Activated CD8-positive, alpha-beta T cell treated with anti-CD3 and anti-CD28 coated beads for 36 hours (primary cell): ENCODE measurements at places on chromosomes 1 and 21. TPM values are rescaled to one million over a fixed set of nuclear protein-coding genes. Genes with fewer than 3 reads are reported as not detected.

The ZNF326 gene
- total RNA-seq: 21.4 TPM

The CASQ1 gene
- total RNA-seq: not detected

The SIPA1L2 gene
- 1.7 TPM for total RNA-seq

The MSH4 gene
- 0.16 TPM for total RNA-seq

The PLA2G2F gene
- total RNA-seq: not detected

DNA sequence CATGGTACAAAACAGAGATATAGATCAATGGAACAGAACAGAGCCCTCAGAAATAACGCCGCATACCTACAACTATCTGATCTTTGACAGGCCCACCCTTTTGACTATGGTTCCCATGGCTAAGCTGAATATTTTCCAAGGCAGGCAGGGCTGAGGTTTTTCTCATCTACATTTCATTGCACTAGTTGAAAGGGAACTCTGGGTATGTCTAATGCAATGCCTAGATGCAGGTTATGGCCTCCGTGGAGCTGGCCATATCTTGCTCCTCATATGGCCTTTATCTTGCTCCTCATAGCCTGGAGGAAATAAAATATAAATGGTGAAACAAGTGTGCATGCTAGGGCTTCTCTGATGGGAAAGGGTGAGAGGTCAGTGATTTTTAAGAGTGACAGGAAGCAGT, 10.6 kb downstream of the SPRR5 start:
- DNase-seq: no peak

GRCh38 chr1:54012008-54012325, 6.0 kb downstream of the LDLRAD1 start:
- no peak for DNase-seq

DNA sequence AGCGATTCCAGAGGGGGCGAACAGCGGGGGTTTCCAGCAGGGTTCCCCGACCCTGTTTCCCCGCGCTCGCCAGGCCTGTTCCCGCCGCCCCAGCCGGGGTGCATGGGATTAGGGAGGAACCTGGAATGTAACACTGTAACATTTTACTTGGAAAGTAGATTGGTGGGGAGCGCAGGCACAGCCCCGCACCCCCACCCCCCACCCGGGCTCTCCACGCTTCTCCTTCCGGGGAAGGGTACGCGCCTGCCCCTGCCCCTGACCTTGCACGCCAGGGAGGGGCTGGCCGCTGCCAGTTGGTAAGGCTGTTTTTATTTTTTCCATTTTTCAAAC, 427 bp downstream of the FAM3B start:
- no peak for DNase-seq

DNA sequence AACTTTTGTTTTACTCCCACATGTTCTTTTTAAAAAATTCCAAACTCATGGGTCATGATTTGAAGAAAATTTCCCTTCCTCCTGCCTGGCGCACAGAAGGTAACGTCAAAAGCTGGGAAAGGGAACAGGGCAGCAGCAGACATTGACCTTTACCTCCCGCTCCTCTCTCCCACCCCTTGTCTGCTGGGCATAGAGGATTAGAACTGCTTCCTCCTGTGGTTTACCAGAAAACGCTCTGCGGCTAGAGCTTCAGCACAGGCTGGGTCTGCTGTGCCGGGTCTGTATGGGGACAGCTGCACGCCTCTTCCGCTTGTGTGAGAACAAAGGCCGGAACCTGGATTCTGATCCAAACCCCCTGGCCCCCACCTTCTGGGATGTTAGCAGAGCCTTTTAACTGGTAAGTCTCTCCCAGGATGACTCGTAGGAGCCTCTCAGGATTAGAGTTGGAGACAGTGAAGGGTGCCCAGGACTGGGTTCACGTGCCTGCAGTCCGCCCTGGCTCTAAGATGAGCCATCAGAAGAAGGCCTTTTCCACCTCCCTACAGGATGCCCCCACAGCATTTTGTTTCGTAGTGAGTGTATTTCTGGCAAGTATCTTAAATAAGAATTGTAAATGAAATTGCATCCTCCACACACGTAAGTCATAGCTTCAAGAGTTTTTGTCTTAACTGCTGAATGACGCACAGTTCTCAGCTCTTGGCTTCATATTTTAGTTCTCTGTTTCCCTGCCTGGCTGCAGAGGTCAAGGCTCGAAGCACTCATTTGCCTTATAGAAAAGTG, 5.2 kb downstream of the H6PD start:
- DNase-seq: peak; percentile 84

GRCh38 chr1:92663775-92664174, 121.1 kb downstream of the EVI5 start:
- no peak for DNase-seq

DNA sequence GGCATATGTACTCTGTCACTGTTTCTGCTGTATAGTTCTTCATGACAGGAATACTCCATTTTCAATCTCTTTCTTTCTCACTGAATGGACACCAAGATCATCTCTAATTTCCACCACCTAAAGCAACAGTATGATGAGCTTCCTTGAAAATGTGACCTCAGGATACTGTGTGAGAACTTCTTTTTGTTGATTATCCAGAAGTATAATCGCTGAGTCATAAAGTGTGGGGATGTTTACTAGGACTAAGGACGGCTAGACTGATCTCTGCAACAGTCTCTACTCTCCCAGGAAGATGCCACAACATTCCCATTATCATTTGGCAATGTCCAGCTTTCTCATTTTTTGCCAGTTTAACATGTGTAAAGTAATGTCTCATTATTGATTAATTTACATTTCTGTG, 70.3 kb downstream of the TNFSF18 start:
- DNase-seq: no peak

- DNase-seq: no peak
These were observed 37.0 kb upstream of the ENAH start for GRCh38 chr1:225689882-225690459.

- no peak for DNase-seq
These were observed 50.0 kb upstream of the TENT5C start for GRCh38 chr1:117555806-117556205.

GRCh38 chr1:164858096-164858632, 299.2 kb downstream of the PBX1 start:
- no peak for DNase-seq

- DNase-seq: no peak
These were observed 101.5 kb downstream of the WDR4 start for GRCh38 chr21:42777757-42778344.

GRCh38 chr1:53547231-53547790, 88.1 kb downstream of the DMRTB1 start:
- DNase-seq: no peak

DNA sequence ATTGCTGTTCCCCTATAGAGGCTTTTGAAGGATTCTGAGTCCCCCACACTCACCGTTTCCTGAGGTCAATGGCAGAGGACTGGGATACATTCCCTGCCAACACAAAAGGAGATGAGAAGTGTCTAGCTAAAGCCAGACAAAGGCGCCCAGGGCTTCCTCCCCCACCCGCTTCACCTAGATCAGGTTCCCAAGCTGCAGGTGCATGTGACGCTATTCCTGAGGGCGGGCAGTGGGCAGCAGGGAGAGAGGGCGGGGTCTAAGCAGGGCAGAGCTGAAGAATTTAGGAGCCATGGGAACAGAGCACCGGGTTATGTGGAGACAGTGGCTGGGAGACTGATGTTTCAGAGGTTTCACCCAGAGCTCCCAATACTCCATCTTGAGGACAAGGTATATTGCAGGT, 6.0 kb upstream of the ARHGEF2 start:
- no peak for DNase-seq

GRCh38 chr1:7553042-7553690, 217.9 kb upstream of the VAMP3 start:
- DNase-seq: no peak

GRCh38 chr1:27690183-27690582, 18.2 kb upstream of the IFI6 start:
- DNase-seq: peak; percentile 19

DNA sequence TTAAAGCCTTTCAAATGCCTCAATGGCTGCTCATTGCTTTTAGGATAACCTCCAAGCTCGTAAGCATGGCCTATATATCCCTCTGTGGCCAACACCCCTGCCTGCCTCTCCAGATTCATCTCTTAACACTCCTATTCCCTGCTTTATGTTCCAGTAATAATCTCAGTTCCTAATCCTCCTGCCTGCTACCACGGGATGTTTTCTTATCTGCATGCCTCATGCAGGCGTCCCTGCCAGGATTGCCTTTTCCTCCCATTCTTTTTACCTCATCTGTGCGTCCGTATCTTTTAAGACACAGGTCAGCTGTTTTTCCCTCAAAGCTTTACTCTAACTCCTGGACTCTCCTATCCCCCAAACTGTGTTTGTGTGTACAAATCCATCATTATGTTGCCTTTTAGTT, 36.1 kb downstream of the ZBTB40 start:
- no peak for DNase-seq

DNA sequence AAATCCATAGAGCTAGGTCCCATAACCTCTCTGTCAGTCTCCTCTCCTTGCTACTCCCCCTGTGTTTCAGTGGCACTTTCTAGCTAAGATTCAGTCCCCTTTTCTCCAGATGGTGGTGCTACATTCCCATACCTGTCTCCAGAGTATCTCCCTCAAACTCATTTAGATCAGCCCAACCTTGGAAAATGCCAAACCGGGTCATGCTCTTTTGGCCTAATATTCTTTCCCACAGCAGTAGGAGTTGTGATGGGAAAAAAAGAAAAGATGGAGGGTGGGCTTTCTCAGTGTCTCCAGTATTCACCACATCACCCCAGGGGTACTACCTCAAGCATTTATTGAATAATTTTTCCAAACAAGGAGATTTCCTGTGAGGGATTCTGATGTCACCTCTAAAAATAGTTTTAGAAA, 3.2 kb upstream of the RXFP4 start:
- DNase-seq: peak; percentile 47

GRCh38 chr1:39835110-39835509, 46.4 kb upstream of the BMP8B start:
- DNase-seq: no peak

DNA sequence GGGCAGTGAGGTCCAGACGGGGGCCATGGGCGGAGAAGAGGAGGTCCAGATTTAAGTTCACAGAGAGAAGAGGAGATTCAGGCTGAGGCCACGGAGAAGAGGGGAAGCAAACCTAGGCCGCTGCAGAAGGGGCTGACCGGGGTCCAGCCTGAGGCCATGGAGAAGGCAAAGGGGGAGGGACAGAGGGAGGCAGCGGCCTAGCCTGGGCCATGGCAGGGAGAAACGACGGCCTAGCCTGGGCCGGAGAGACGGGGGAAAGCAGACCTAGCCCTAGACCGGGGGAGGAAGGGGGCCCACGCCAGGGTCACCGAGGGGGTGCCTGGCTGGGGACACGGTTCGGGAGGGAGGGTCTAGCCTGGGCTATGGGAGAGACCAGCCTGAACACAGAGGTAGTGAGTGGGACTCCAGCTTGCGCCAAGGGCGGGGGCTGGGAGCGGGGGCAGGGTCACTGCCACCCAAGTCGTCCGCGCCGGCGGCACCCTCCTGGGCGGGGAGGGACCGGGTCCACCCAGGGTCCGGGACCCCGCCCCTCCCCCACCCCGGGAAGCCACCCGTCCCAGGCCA, 459 bp downstream of the CAPZB start:
- peak; percentile 36 for DNase-seq
